ENCODE measurements at places on chromosomes 16 and 17.
A peak's percentile ranks its signal among the peaks of the same experiment; 100 is the strongest.

- DNase-seq = no peak
Measured at GRCh38 chr16:69417520-69418199, 6.8 kb upstream of the CYB5B start.

DNA sequence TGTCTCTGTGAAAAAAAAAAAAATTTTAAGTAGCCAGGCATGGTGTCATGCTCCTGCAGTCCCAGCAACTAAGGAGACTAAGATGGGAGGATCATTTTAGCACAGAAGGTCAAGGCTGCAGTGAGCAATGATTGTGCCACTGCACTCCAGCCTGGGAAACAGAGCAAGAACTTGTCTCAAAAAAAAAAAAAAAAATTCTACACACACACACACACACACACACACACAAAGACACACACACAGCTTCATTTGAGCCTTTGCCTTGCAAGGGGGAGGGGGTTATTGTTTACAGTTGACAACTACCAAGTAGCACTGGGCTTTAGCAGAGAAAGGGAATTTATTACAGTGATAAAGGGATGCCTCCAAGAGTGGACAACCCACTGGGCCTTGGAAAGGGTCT lies 4.9 kb upstream of the POLR3E start:
- no peak for DNase-seq

GRCh38 chr16:53085369-53085843 lies 30.6 kb downstream of the CHD9 start:
- DNase-seq = peak; percentile 94

- no peak for DNase-seq
Measured at GRCh38 chr17:15346066-15346595, 4.7 kb upstream of the TEKT3 start.

DNA sequence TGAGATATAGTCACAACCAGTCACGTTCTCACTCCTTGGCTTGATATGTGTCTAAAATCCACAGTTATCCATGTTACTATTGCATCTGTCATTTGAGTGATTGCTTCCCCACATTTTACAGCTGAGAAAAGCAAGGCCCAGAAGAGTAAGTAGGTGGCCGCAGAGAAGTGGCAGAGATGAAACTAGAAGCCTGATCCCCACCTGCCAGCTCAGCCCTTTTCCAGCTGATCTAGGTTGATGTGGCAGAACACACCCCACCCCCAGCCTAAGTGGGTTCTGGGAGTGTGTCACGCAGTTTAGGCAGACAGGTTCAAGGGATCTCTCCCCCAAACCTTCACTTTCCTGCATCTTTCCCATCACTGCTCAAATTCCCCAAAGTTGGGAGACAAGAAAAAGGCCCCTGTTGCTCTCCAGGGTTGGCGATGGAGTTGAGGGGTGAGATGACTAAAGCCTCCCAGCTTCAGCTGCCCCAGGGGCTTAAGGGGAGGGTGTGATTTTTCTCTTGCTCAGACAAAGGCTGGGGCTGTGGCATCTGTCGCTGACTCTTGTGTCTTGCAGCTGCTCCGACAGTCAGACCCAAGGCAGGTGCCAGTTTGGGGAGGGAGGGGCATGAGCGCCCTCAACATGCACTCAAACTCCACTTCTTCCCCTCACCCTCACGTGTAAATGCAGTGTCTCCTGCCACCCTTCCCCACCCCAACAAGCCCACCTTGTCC lies 48.9 kb upstream of the LHX1 start:
- peak; percentile 69 for DNase-seq

- DNase-seq = no peak
Measured at GRCh38 chr17:15009087-15009486, 256.0 kb downstream of the PMP22 start.

DNA sequence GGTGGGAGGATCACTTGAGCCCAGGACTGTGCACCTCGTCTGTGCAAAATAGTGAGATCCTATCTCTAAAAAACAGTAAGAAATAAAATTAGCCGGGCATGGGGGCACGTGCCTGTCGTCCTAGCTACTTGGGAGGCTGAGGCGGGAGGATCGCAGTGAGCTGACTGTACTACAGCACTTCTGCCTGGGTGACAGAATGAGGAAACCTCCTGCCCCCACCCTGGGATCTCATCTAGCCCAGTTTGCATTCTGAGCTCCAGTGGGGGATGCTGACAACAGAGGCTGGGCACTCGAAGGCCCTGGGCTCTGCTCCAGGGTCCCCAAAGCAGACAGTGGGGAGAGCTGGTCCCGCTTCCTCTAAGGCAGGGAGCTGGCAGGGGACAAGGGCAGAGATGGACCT lies 7.1 kb downstream of the NAGPA start:
- DNase-seq = no peak

GRCh38 chr17:6555331-6556120 lies 829 bp downstream of the PITPNM3 start:
- DNase-seq = no peak

DNA sequence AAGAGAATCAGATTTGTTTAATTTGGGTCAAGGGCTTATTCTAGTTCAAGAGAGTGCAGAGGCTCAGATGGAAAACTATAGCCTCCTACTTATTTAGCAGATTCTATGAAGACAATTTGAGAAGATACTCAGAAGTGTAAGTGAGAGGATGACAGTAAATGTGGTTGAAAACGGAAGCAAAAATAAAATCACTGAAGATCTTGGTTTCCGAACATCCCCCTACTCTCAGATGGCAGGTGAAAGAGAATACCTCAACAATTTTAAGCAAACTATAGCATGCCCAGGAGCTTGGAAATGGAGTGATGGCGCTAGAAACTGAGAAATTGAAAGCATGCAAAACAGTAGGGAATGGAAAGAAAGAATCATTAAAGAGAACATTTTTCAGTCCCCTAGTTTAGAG lies 705.5 kb upstream of the CDH8 start:
- no peak for DNase-seq

DNA sequence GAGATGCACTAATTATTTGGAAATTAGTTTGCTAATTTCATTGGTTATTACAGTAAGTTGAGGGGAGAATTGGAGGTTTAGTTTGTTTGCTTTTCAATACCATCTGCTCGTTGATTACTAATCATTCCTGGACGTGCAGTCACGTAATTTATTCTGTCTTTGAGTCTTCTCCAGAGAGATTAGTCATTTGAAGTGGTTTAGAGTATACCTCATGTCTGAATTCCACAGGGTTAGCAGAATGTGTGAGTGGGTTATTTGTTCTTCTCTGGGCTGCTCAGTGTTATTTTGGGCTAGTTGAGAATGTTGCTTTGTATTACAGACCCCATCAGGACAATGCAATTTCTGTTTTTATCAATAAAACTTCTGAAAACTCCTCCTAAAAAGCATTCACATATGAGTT lies 265.0 kb downstream of the RBFOX1 start:
- DNase-seq = no peak

GRCh38 chr17:38922538-38923297 lies 2.7 kb upstream of the LASP1NB start:
- peak; percentile 29 for DNase-seq

Data from NCI-H2171 (cell line).